ENCODE measurements at places on chromosomes 12 and 14.

DNA sequence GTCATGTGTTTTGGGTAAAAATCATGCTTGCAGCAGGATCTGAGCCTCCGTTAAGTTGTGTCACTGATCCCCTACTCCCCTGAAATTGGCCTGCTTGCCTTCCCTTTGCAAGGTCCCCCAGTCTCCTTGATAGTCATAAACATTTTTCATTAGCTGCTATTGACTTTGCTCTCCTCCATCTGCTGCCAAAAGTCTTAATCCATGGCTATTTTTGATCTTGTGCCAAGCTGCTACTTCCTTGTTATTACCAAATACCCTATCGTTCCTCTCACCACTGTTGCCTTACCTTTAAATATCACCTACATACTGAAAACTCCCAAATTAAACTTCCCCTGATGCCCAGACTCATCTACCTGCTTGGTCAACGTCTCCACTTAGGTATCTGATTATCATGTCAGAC is 148.3 kb downstream of the PHLDA1 start:
- no peak for DNase-seq

DNA sequence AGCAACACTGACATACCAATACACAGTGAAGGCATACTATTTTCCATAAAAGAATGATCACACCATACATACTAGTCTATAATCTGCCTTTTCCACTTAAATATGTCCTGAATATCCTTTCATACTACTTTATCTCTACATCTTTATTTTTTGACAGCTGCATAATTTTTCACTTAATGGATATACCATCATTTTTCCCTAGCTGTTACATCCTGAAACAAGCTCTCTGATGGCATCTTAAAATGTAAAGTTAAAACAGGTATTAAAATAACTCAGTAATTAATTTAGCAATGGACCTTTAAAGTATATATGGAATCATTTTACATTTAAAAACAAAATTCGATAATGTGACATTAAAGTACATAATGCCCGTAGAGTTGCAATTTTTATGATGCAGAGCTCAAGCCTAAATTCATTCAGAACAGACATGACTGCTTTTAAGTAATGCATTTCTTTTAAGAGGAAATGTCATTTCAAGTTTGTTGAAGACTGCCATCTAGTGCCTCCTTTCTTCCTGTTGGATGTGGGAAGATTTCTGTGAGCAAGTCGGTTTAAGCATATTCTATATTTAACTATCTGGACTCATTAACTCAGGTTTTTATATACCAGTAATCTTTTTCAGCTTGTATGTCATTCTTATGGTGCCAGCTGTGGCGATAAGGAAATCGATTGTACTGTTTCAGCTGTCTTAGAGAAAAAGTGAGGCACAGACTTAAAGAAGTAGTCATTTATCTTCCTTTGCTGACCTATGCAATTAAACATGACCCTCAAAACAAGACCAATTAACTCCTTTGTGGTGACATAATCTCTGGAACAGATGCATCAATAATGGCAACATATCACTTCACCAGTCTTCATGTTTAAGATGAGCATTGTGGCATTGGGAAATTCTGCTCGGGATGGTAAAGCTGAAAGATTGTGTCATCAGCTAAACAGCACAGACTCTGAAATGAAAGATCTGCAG is 20.3 kb downstream of the PRICKLE1 start:
- no peak for DNase-seq

- no peak for DNase-seq
Observed at GRCh38 chr14:71856199-71856919, 75.9 kb upstream of the RGS6 start.

DNA sequence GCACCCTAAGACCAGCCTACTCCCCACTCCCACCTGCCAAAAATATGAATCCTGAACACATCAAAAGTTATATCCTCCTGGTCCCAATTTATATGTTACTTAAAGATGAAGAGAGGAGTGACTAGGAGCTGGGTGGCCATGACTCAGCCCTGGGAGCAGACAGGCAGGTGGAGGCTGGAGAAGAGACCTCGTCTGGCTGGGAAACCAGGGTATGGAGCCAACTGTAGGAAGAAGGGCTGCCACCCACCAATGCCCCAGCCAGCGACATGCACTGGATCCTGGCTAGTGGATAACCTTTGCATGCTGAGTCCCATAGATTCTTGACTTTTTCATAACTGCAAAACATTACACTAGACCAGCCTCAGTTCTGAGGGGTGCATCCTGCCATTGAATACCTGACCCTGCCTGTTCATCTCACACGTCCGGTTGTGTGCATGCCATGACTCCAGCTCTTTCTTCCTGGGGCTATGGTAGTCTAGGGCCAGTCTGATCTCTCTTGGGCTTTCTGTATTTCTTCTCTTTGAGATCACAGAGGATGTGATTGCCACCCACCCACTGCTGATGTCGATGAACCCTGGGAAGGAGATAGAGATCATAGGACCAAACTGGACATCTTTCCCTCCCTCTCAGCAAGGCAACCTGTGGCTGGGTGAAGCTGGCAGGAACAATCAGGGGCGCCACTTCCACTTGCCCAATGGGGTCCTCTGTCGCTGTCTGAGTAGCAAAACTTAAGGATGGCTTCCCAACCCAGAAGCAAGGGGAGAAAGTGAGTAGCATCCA is 69.6 kb upstream of the DDX11 start:
- no peak for DNase-seq

DNA sequence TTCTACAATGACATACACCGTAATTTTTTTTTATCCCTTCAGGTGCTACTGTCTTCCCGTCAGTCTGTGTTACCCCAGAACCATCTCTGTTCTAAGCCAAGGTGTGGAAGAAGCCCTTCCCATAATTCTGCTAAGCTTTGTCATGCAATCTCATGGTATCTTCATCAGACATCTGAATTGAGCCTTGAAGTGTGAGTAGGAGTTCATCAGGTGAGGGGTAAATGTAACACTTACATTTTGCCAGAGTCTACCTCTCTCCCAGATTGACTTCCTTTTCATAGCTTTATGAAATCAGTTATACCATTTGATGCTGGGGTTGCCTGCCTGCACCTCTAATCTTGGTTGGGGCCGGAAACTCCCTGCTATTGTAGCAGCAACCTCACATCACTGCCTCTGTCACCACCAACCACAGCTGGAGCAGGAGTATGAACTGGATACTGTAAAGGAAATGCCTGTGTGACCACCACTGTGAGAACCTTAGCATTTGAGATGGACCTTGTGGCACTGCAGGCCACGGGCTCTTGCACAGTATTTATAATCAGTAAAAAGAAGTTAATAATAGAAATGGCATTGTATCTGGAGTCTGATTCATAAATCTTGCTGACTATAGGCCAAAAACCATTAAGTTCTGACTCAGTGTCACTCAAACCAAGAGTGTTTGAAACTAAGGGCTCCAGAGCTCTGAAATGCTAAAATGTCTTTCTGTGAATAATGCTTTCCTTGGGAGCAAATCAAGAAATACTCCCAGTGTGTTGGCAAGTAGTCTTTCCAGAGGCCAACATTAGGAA is 58.7 kb upstream of the STK38L start:
- peak; percentile 62 for DNase-seq

DNA sequence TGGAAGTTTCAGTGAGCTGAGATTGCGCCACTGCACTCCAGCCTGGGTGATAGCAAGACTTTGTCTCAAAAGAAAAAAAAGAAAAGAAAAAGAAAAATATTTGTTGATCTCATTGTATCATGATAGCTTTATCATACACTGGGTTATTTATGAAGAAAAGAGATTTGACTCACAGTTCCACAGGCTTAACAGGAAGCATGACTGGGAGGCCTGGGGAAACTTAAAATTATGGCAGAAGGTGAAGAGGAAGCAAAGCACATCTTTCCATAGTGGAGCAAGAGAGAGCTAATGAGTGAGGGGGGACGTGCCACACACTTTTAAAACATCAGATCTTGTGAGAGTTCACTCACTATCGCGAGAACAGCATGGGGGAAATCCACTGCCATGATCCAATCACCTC is 72.7 kb upstream of the FUT8 start:
- DNase-seq: no peak

DNA sequence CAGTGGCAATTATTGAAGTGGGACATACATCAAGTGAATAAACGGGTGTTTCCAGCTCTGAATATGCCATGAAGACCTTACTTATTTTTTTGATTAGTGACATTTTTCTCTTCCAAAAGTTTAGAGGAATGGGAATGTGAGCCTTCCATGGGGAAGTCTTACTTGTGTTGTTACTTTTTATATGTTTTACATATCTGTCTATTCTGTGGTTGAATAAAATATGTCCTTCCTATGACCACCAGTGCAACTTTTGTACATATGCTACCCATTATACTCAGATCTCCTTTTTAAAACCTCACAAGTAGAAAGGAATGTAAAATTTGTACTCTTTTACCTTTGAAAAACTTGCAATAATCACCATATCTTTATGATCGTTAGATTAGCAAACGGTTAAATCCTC is 132.7 kb downstream of the MSRB3 start:
- DNase-seq: no peak

- no peak for DNase-seq
Observed at GRCh38 chr14:90491221-90491885, 94.5 kb downstream of the CALM1 start.

DNA sequence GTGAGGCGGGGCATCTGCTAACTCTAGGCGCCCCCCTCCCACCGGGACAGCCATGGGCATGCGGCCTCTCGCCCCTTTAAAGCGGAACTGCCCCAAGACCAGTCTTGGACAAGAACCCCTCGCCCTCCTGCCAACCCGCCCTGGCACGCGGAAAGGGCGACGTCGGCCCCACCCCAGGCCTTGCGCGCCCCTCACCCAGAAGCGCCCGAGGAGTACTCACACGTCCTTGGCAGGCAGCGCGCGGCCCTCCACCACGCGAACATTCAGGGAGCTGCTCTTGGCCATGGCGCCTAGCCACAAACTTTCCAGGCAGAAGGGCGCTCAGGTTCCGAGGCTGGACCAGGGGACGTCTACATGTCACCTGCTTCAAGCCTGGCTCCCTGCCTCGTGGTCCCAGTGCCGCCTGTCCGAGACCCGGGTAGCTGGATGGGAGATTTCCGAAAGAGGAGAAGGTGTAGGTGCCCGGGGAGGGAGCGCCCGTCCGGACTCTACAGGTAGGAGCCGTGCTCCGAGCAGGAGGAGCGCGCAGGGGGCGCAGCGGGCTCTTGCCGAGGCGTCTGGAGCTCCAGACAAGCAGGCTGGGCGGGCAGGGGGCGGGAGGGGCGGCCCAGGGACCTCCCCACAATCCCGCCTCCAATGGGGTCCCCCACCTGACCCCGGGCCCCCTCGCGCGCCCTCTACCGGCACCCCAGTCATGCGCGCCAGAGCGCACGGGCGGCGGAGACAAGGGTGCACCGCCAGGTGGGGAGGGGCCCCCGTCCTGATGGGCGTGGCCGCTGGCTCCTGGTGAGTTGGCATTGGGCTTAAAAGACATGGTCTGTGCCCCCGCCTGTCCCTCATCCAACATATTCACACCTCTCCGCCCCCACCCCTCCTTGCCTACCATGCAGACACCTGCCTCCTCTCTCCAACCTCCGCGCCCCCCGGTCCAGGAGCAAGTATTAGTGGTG is at the start of gene RASAL1:
Gene RASAL1 (minus strand): TSS at position 584 of the 950 bp plus-strand sequence. CDS start 299 bp downstream, at position 285.
- peak; percentile 81 for DNase-seq

DNA sequence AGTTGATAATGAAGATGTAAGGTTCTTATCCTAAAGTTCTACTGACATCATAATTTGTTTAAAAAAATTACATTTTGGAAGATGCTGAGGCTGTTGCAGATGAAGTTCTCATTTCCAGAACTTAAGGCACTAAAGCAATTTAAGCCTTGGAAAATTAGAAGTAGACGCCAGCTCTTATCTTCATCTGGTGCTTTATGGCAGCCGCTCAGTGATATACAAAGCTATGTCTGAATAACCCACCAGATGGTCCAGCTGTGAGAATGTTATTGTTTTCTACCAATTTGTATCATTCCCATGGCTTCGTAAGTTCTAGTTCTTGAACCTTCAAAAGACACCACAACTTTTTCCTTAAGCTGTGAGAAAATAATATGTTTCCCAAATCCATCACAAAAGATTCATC is 212.1 kb upstream of the ARID2 start:
- DNase-seq: no peak

- DNase-seq: no peak
Observed at GRCh38 chr12:58774731-58775130, 145.6 kb downstream of the LRIG3 start.

- DNase-seq: no peak
Observed at GRCh38 chr12:122355706-122356105, 66.8 kb downstream of the CLIP1 start.

GRCh38 chr14:71190770-71191374 is 283.6 kb downstream of the PCNX1 start:
- no peak for DNase-seq

DNA sequence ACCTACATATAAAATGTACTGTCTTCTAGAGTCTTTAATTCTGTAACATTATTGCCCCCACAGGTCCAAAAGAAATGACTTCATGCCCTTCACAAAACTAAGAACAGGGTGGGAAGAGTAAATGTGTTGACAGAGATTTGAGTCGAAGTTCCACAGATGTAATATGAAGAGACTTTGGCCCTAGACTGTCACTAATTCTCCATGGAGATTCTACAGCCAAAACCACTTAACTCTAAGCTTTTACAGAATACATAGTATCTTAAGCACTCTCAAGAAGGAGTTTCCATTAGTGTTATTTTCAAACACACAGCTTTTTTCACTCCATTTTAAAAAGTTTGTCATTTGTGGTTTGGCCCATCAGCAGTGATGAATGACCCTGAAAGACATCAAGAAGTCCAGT is 56.3 kb downstream of the ABCC9 start:
- DNase-seq: no peak

DNA sequence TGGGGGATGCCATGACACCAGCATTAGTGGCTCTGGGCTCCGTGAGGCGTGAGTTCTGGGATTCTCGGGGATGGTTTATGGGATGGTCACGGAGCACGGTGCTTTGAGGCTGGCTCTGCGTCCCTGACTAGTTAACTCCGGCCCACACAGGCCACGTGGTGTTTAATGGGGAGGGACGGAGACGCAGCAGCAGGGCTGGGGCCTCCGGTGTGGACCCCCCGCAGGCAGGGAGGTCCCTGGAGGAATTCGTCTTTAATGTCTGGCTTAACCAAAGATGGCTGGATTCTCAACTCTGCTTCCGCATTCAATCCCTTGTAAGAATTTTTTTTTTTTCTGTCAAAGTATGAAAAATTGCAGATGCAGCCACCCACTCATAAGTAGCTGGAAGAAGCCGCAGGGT is 86.4 kb upstream of the RFLNA start:
- no peak for DNase-seq

- no peak for DNase-seq
Observed at GRCh38 chr12:121806009-121806545, 2.3 kb downstream of the SETD1B start.

DNA sequence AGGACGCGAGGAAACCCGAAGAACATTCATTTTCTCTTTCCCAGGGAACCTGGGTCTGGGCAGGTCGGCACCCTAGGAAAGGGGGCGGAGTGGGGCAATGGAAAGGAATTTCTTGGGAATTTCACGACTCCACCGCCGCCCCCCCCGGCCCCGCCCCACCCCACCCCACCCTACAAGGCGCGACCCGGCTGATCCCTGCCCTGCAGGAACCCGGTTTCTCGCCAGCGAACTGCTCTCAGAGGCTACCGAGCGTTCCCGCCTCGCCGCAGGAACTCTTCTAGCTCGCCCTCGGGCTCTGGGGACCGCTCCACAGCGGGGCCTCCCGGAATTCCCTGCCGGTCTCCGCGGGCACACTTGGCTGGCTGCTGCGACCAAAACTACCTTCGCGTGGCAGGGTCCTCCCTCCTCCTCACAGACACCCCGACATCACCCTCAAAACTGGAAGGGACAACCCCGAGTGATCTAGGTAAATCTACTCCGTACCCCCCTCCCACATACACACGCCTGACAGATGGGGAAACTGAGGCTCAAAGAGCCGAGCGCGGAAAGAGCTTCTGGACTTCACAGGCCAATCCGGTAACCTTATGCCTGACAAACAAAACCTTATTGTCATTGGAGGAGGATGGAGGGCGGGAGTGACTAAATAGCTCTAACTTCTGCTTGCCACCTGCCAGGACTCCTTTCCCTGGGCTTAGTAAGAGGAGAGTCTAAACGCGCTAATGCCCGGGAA is 785 bp upstream of the ACTN1 start:
- DNase-seq: no peak

Measured in CD8-positive, alpha-beta T cell (primary cell).